ENCODE measurements at places on chromosomes 2 and 18.

DNA sequence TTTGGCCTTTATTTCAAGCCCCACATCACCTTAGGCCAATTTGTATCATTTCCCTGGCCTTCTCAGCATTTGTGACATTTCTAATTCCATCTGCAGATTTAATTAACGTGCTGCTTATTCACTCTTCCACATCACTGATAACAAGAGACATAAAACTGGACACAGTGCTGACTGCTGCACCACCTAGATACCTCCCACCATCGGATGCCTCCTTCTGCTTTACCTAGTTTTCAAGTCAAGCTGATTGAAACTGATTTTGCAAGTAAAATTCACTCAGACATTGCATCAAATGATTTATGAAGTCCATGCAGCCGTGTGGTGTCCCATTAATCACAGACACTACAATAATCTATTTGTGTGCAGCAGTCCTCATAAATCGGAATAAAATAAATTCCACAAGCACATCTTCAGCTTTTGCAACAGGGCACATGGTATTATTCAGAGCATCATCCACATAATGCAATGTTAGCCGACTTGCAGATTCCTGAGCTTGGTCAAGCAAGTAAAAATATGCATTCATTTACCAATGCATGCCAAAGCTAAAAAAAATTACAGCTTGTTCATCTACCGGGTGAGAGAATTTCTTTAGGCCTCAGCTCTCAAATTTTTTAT is 15.9 kb upstream of the CRIM1 start:
- no peak for DNase-seq

GRCh38 chr18:50717563-50717962 is 102.3 kb downstream of the MRO start:
- no peak for DNase-seq

GRCh38 chr2:19525313-19525712 is 166.9 kb upstream of the OSR1 start:
- no peak for DNase-seq

DNA sequence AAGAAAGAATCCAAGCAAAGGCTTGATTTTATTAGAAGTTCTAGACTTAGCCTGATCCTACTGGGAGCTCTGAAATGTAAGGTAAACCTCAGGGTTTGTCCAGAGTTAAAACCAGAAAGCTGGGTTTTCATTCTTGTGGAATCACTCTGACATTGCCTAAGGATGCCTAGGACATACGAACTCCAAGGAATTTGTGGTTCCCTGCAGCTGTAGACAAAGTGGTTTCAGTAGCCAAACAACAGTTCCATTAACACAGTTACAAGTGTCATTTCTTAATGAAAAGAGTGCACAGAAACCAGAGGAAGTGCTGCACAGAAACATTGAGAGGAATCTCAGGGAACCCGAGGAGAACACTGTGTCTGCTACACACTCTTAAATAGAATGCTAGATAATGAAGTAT is 221.4 kb upstream of the ST6GAL2 start:
- no peak for DNase-seq

DNA sequence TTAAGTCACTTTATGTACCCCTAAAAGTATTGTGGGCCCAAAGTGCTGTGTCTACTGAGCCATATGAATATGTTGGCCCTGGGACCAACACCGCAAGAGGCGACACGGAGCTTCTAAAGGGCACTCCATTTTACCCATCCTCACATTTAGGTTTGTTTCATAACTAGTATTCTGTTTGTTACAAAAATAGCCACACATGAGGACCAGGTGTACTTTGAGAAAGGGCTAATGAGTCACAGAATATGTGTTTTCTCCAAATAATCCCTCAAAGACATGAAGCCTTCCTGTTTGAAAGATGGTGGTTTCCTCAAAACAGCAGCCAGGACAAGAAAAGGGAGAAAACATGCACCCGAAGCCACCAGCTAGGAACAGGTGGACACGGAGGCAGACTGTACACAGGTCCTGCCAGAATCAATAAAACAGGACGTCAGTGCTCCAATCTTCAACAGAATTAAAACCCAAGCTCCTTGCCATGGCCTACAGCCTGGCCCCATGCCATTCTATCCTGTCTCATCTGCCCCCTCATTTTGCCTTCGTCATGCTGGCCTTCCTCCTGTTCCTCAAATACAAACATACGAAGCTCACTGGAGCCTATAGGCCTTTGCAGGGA is 21.8 kb upstream of the GRB14 start:
- no peak for DNase-seq

DNA sequence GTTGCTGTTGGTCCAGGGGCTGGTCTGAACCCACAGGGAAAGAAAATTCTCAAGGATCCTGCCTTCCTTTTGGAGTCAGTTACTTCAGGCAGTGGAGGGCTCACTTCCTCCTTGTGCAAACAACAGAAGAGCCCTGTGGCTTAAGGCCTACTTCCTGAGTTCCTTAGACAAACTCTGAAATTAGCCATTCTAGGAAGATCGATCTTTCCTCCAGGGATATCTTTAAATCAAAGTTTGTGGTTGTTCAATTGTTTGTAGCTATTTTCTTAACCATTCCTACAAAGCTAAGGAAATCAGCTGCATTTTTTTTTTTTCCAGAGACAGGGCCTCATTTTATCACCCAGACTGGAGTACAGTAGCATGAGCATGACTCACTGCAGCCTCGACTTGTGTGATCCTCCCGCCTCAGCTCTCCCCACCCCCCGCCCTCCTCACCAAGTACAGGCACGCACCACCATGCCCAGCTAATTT is 156.0 kb downstream of the TANC1 start:
- DNase-seq = peak; percentile 70

All from BJ (cell line).